ENCODE measurements at places on chromosomes 1 and 21. TPM values are rescaled to one million over a fixed set of nuclear protein-coding genes. Genes with fewer than 3 reads are reported as not detected.

- DNase-seq = no peak
Observed at GRCh38 chr1:2446394-2446793, 29.7 kb upstream of the PLCH2 start.

DNA sequence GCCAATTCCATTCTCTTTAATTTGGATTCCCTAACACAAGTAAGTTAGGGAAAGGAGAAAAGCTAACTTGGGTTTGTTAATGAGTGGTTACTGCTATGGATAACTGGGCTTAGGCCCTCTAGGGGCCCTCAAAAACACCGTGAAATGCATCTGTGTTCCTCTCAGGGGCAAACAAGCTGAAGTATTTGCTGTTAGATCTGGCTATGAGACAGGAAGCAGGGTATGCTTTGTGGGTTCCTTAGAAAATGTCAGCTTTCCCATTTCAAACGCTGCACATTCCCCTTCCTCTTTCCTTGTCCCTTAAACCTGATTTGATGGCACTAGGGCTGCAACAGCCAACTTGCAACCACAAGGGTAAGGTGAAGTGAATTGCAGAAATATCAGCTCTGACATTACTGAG is 5.7 kb upstream of the CAP1 start:
- DNase-seq = no peak

- DNase-seq = no peak
Observed at GRCh38 chr1:23120383-23120782, 48.3 kb downstream of the LUZP1 start.

GCSAML gene
- total RNA-seq = 0.09 TPM

LCE1C gene
- not detected for total RNA-seq
